Endothelial cell of umbilical vein (primary cell): ENCODE measurements at places on chromosomes 1 and 21.

- peak; percentile 99 for DNase-seq
Observed at GRCh38 chr1:54052934-54053744, at the start of the genes TCEANC2 and TMEM59. TCEANC2 (plus strand) TSS chr1:54053608; CDS start chr1:54054423, 815 bp downstream. TMEM59 (minus strand) TSS chr1:54053204; CDS start chr1:54053188, 16 bp downstream.

DNA sequence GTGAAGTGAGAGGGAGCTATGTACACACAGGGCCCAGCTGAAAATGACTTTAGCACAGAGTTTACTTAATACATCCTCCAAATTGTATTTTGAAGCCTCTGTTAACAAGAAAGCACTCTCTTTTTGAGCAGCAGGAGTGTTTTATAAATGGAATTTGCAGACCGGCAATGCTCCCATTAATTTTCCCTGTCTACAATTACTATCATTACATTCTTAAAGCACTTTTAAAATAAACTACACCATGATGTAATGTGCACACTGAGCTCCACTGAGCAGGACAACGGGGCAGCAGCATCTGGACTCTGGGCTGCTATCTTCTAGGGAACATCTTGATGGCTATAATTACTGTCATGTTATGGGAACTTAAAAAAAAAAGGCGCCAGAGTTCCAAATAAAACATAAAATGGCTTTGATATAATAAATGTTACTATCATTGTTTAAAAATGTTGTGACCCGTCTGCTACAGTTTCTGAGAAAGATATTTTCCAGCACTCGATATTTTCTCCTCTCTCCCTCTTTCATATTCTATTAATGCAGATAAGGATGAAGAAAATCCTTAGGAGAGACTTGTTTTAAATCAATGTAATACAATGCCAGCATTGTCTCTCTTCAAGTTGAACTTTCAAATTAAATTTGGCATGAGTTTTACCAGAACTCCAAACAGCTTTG is 150.9 kb downstream of the HLX start:
- no peak for DNase-seq

DNA sequence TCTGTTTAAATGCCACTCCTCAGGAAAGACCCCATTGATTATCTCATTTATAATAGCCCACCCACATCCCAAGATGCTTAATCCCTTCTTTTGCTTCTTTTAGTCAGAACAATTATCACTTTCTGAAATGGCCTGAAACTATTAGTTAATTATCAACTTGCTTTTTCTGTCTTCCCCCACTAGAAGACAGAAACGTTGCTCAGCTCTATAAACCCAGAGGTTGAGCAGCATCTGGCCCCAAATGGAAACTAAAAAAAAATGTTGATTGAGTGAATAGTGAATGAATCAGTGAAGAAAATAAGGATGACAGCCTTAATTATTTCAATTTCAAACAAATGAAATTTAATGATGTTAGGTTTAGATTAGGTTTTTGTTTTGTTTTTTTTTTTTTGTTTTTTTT is 38.2 kb upstream of the PIGC start:
- DNase-seq: no peak

GRCh38 chr1:36534711-36535412 is 52.1 kb upstream of the CSF3R start:
- no peak for DNase-seq

GRCh38 chr1:153633754-153634665 is at the start of gene CHTOP:
CHTOP (plus strand) TSS chr1:153634066; CDS start chr1:153636589, 2,523 bp downstream.
- DNase-seq: peak; percentile 100

GRCh38 chr1:171751221-171751620 is 9.4 kb upstream of the VAMP4 start:
- DNase-seq: no peak

DNA sequence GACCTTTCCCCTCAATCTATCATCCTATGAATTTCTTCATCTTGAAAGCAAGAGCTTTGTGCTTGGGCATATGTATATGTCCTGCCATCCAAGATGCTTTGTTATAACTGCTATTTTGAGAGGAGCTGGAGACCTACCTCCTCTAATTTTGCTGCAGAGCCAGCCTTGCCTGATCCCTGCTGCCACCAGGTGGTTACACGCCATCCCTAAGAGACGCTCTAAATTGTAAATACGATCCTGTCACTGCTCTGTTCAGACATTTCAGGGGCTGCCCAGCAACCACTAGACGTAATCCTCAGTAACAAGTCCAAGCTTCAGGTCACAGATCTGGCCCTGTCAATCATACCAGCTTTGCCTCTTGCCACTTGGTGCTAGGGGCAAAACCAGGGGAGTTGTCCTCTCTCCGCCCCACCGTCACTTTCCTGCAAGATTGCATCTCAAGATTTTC is 32.9 kb downstream of the GPA33 start:
- no peak for DNase-seq

DNA sequence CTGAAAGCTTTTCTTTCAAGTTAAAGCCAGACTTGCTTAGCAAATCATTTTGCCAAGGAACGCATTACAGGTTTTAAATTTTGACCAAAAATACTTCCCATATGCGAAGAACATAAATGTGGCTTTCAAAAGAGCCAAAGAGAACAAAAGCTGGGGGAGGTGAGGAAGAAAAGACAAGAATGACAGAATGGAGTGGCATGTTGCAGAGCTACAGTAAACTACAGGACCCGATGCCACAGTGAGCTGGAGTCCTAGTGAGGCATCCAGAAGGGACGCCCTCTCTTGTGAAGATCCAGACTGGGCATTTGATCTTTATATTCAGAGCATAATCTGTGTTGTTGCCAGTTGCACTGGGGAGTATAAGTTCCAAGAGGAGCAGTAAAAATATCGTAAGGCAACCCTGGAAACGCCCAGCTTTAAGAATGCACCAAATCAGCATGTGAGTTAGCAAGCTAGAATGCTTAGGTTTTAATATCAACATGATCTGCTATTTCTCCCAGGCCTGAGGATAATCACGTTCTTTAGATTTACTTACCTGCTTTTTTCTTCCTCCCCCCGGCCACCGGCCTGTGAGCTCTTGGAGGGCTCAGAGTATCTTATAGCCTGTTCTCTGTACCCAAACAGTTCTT is 48.4 kb upstream of the HOOK1 start:
- no peak for DNase-seq

- DNase-seq: no peak
Observed at GRCh38 chr1:207875532-207875931, 35.4 kb downstream of the CD34 start.

DNA sequence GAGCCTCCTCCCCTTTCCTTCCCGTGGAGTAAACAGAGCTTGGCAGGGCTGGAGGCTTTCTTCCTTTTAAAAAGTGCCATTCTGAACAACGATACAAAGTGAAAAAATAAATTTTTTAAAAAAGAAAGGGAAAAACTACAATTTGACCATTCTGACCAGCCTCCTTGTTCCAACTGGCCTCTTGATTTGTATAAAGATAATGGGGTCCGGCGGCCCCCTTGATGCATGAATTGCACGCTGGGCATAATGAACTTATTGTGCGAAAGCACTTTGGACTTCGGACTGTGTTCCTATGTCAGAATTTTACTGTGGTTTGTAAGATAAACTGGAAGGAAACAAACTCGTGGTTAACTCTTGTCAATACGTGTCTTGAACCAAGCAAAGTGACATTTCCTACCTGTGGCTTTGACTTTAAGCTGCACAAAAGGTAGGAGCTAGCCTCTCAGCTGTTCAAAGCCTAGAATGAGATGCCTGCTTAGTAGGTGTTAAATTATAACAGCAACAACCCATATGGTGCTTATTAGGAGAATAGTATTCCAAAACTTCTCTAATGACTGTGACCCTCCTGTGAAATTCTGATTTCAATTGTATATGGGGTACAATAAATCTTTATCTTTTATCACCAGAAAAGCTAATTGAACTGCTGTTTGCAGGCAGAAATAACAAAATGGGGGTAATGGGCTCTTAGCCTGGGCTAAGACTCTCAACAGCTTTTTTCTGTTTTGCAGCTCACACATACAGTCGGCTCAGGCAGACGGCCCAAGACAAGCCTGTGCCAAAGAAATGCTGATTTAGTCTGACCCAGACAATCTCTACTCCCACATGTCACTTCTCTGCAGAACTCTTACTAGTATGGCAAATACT is 9.3 kb downstream of the IRF2BP2 start:
- peak; percentile 63 for DNase-seq
